PC-3 (cell line): ENCODE measurements at places on chromosomes 4 and X. TPM values are rescaled to one million over a fixed set of nuclear protein-coding genes. Genes with fewer than 3 reads are reported as not detected.

IDUA gene
- 10.1 and 10.3 TPM in 2 replicates for total RNA-seq

DNA sequence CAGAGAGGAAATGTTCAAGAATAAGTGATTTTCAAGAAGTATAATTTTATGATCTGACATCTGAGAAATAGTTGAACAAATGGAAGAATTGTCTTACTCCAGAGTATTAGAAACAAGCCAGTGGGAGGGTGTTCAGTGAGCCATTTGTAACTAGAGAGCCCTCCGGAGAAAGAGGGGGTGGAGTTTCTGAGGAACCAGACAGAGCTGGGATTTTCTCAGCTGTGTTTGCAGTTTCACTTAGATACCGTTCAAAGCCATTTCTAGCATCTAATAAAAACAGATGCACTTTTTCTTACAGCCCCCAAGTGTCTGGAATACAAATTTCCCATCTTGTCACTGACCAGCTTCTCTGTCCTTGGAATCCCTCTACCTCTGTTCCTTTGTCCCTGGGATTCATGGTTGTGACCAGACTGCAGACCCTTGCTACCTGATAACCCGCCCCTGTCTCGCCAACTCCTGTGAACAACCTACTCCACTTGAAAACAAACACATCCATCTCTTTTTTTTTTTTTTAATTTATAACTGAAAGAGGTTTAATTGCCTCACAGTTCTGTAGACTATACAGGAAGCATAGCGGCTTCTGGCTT, 132.8 kb upstream of the KLF3 start:
- H3K27me3 ChIP-seq: no peaks in the 10 kb centered on the region
- H3K27ac ChIP-seq: no peak overlapping the region
- peaks cover 14% of the 10 kb centered on the region for H3K4me1 ChIP-seq
- H3K36me3 ChIP-seq: no peaks in the 10 kb centered on the region

- H3K27me3 ChIP-seq: no peaks in the 10 kb centered on the region
- H3K27ac ChIP-seq: no peak overlapping the region
- no peaks in the 10 kb centered on the region for H3K4me1 ChIP-seq
- H3K36me3 ChIP-seq: no peaks in the 10 kb centered on the region
- no peak overlapping the region for H3K4me3 ChIP-seq
Measured at GRCh38 chrX:35743331-35743730, 54.8 kb upstream of the MAGEB16 start.

DNA sequence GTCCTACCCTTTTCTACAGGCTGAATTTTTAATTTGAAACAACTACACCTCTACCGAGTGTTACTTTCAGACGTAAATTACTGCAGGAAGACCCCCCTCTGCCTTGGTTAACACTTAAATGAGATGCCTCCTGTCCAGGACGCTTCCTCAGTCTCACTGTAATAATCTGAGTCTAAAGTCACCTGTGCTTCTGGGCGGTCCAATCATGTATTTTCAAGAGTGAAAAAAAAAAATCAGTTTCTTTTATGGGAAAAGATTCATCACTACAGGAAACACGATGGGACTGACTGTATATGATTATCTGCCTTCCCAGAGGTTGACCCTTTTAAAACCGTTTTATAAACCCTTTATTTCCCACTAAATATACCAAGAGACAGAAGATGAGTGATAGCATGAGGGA, 776 bp downstream of the RBM47 start:
- H3K27ac ChIP-seq: peak overlapping the region; percentile 100
- peak; percentile 30 for DNase-seq
- peak overlapping the region; percentile 87 for H3K4me3 ChIP-seq

BRS3 gene
- not detected in 2 replicates for total RNA-seq

GRCh38 chr4:70713453-70714078, 8.2 kb upstream of the RUFY3 start:
- H3K27me3 ChIP-seq: no peaks in the 10 kb centered on the region
- H3K27ac ChIP-seq: no peak overlapping the region
- H3K4me1 ChIP-seq: peaks cover 12% of the 10 kb centered on the region
- no peaks in the 10 kb centered on the region for H3K36me3 ChIP-seq
- no peak overlapping the region for H3K4me3 ChIP-seq

- H3K27ac ChIP-seq: no peak overlapping the region
- DNase-seq: no peak
- H3K4me1 ChIP-seq: no peaks in the 10 kb centered on the region
- no peaks in the 10 kb centered on the region for H3K27me3 ChIP-seq
- H3K4me3 ChIP-seq: no peak overlapping the region
Measured at GRCh38 chr4:119666653-119667091, 38.1 kb upstream of the PDE5A start.

CBR4 gene
- total RNA-seq: 7.4 and 12.6 TPM in 2 replicates

DNA sequence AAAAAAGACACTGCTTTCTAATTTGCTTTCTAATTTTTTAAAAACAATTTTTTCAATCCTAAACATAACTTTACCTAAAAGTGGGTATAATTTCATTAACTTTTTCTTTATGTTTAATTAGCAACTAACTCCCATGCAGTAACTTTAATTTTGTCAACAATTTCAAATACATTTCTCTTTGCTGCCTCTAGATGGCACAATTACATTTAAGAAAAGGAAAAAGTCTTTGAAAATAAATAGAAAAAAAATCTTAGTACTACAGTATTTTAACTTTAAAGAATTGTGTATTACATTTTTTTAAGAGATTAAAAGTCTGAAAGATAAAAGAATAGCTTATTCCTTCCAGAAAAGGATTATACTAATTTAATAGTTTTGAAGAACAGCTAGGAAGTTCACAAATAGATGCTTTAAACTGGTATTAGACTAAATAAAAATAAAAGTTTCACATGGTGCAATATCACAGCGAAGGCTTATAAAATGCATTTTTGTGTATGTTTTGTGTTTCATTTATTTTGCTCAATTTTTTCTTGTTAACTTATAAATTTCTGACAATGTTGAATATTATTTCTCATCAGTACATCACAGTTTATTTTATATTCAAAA, 105.1 kb downstream of the ADGRA3 start:
- H3K27me3 ChIP-seq: no peaks in the 10 kb centered on the region
- H3K4me3 ChIP-seq: no peak overlapping the region
- peak; percentile 32 for DNase-seq
- H3K4me1 ChIP-seq: 0 out of 2 replicates have a peak, but pooled peaks cover under 1% of the 10 kb centered on the region
- no peak overlapping the region for H3K27ac ChIP-seq
- no peaks in the 10 kb centered on the region; the same call in 1 of the 2 replicates for H3K36me3 ChIP-seq

GRCh38 chr4:7917669-7918068, 22.0 kb downstream of the AFAP1 start:
- H3K4me1 ChIP-seq: peaks cover 8% of the 10 kb centered on the region
- no peaks in the 10 kb centered on the region; the same call in 1 of the 2 replicates for H3K36me3 ChIP-seq
- H3K4me3 ChIP-seq: no peak overlapping the region

DNA sequence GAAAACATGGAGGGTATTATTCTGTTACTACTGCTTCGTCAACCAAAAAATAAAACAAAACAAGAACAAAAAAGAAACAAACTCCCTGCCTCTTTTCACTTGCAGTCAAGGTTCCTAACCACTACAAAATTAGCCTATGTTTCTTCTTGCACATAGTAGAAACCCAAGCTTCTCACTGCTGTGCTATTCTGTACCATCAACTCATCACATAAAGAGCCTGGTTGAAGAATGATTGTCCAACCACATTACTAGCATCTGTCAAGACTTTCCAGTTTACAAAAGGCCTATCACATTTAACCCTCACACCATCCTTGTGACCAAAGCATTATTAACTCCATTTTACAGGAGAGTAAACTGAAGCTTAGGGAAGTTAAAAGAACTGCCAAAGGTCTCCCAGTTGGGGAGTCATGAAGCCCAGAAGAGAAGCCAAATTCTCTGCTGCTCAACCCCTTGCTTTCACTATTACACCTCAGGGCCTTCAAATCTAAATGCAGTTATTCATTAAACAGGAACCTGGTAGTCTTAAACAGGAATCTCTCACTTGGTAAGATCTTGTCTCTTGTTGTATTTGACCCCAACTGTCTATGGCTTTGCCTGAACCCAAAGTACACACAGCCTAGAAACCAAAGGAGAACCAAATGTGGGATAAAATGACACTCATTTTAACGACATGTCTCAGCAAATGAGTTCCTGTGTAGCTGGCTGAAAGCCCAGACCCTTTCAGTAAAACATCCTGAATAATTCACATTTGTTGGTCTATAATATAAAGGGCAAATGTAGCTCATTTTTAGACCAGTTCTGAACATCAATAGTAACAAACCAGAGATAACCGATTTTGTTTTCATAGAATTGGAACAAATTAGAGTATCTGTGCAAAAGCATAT, 8.6 kb downstream of the F9 start:
- DNase-seq: peak; percentile 4
- H3K27ac ChIP-seq: no peak overlapping the region
- H3K4me1 ChIP-seq: no peaks in the 10 kb centered on the region
